GM12864 (cell line): ENCODE measurements at places on chromosomes 1 and 21.

DNA sequence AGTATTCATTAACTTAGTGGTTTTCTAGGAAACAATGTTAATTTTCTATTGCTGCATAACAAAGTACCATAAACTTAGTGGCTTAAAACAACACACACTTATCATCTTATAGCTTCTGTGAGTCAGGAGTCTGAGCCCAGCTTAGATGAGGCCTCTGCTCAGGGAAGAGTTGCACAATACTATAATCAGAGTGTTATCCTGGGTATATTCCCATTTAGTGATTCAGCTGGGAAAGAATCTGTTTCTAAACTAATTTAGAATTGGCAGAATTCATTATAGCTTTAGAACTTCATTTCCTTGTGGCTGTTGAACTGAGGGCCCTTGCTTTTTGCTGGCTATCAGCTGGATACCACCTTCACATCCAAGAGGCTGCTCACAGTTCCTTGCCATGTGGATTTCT lies 515.5 kb downstream of the BRINP3 start:
- no peak for DNase-seq

- no peak for DNase-seq
These were observed 19.1 kb downstream of the FMO1 start for GRCh38 chr1:171267391-171267790.

DNA sequence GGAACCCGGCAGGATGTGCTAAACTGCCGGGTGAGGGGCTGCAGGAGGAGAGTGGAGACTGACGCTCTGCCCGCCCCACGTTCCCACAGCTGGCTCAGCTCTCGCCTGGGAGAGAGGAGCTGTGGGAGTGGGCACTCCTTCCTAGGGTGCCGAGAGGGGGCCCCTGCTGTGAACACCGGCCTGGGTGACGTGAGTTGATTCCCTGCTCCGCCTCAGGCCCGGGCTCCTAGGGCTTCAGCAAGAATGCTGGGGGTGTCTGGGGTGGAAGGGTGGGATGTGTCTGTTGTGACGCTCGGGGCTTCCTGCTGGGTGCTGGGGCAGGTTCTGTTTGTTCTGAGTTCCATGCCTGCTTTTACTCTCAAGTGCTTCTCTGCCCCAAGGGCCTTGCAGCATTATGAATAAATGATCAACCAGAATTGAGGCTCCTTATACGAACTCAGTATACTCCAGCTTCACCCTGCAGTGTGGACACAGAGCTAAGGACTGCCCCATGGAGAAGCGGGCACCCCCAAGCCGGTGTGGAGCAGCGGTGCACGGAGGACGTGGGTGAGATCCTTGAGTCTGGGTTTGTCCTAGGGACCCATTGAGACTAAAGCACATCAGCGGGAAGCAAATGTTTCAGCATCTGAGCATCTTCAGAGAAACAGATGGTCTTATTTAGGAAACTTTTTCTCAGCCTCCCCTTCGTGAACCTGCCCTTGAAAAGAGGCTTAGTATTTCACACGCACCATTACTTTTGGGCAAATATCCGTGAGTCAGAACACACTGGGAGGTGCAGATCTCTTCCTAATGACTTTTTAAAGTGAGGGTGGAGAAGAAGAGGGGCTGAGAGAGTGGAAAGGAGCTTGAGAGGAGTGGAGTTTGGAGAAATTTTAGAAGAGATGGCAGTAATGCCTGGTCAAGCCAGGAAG lies 41.7 kb downstream of the SYT6 start:
- DNase-seq: no peak

- DNase-seq: peak; percentile 33
These were observed 10.9 kb downstream of the ERRFI1 start for GRCh38 chr1:8015036-8015808.

DNA sequence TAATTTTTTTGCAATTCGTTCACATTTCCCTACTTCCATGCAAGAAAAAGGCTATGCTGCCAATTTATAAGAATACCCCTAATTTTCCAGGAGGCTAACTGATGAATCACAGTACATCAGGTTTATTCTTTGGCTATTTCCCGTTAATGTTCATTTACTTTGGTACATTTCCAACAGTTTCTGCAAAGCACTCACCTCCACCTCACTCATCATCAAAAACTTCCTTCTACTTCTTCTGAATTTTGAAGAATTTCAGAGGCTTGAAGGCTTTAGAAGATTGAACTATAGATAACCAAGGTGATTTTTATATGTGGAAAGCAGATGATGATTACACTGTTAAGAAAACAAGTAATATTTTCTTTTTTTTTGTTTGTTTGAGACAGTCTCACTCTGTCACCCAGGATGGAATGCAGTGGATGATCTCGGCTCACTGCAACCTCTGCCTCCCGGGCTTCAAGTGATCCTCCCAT lies 60.5 kb upstream of the HP1BP3 start:
- no peak for DNase-seq

DNA sequence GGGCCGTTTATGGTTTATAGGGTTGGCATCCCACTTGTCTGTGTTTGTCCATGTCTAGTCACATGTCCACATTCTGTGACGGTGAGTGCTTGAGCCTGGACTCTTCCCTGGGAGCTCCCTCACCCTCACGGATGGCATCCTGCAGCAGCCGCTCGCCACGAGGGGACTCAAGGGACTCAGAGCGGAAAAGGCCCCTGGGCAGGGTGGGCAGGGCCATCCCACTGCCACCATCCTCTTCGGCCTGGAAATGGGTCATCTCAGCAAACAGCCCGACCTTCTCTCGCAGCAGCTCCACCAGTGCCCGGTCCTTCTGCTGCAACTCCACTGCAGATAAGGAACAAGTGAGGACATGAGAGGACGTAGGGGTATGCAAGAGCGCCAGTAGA lies 11.1 kb downstream of the RXFP4 start:
- no peak for DNase-seq
